ENCODE measurements at places on chromosomes 2 and 18.

DNA sequence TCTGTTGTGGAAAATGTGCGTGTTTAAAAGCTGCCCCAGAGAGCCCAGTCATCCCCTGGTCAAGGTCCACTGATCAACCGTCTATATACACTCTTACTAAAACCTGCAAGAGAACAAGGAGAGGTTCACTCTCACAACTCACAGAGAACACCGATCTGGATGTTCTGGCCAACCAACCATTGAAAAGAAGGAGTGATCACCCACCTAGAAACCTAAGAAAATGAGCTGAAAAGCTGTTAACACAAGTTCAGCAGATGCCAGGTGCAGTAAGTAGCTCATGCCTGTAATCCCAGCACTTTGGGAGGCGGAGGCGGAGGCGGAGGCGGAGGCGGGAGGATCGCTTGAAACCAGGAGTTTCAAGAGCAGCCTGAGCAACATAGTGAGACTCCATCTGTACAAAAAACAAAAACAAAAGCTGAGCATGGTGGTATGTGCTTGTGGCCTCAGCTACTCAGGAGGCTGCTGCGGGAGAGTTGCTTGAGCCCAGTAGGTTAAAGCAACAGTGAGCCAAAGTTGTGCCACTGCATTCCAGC, 14.5 kb downstream of the ATG16L1 start:
- no peak for DNase-seq

- no peak for DNase-seq
Measured at GRCh38 chr2:240453461-240454105, 18.1 kb downstream of the GPC1 start.

- DNase-seq, result no peak
Measured at GRCh38 chr2:241029599-241030332, 31.3 kb downstream of the SNED1 start.

DNA sequence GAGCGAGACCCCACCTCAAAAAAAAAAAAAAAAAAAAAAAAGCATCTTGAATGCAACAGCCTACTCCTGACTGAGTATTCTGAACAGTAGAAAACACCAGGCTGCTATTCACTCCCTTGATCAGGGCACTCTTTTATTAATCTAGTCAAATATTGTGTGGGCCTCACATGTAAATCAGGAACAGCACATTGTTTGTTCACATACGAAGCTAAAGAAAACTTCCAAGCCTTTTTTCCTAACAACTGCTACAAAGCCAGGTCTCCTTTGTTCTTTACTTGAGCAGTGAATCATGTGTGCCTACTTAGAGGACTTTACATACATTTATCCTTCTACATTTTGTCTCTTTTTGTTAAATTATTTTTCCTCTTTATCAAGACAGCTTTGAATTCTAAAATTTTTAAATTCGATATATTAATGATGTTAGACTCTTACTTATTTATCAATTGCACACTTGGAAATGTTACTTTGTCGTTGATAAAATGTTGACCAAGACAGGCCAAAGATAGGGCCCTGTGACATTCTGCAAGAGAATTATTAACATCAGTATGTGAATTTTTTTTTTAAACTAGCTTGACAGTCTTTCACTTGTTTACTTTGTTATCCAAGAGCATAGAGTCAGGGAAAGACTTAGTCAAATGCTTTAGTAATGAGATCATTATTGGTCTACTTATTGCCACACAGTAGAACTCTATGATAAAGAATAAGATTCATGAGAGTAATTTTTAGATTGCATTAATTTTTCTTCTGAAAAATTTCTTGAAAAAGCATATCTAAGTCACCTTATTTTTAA, 13.2 kb downstream of the SPATS2L start:
- DNase-seq, result no peak

DNA sequence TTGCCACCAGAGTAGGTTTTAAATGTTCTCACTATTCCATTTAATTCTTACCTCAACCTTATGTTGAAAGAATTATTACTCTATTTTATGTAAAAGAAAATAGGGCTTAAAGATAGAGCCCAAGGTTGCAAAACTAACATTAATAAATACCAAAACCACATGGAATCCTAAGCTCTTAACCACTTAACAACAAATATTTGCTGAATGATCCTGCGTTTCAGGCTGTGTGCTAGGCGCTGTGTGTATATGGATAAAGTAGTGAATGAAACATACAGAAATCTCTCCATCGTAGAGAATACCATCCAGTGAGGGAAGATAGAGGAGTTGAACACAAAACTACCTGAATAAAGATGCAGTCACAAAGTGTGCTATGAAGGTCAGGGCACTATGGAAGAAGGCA, 485.1 kb downstream of the THSD7B start:
- DNase-seq, result no peak

DNA sequence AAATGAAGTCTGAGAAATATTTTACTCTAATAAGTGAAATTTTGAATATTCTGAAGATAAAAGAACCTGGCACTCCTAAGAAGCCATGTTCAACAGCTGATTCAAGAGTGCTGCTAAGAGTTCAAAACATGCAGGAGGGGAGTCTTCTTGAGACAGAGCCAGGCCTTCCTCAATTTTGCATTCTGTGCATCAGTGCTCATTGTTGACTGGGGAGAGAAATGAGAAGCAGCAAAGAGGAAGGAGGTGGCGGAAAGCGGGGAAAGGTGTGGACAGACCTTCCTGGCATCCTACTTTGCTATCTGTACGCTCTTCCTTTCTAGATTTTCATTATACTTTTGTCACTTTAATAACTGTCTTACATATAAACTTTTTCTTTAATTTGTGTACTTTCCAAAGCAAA, 29.7 kb upstream of the TXNDC2 start:
- no peak for DNase-seq

- no peak for DNase-seq
Measured at GRCh38 chr2:165450156-165450555, 19.3 kb upstream of the CSRNP3 start.

DNA sequence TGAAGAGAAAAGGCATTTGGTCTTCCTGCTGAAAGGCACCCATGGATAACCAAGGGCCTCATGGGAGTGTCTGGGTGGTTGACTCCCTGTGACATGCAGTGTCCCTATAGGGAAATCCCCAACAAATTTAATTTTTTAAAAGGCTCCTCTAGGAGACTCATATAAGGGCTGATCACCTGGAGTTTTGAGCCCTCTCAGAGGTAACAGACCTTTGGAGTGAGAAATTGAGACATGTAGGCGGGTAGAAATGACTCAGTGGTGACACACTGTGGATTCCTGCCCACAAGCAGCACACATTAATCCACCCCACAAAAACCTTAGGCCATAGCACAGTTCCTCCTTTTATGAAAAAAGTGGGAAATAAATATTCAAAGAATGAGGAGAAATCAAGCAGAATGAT, 557.0 kb upstream of the CNTNAP5 start:
- DNase-seq, result no peak

DNA sequence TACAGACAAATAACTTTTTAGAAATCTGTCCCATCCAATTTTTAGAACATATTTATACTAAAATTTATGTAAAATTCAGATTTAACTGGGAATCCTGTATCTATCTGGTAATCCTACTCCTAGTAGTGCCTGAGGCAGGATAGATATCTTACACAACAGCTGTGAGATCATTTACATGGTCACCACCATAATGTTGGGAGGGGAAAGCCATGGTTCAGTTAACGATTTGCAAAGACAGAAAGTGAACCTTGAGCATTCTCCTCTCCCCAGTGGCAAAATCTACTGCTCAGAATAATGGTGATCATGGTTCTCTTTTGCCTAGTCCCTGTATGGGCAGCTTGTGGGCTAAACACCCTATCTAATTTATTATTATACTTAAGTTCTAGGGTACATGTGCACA, 7.7 kb upstream of the TMEM247 start:
- no peak for DNase-seq

GRCh38 chr2:207682557-207682956, 28.9 kb upstream of the CCNYL1 start:
- DNase-seq, result no peak

GRCh38 chr18:48161191-48161910, 230.9 kb upstream of the SMAD2 start:
- peak; percentile 41 for DNase-seq

- DNase-seq, result no peak
Measured at GRCh38 chr2:97735161-97735561, 21.8 kb downstream of the ZAP70 start.

DNA sequence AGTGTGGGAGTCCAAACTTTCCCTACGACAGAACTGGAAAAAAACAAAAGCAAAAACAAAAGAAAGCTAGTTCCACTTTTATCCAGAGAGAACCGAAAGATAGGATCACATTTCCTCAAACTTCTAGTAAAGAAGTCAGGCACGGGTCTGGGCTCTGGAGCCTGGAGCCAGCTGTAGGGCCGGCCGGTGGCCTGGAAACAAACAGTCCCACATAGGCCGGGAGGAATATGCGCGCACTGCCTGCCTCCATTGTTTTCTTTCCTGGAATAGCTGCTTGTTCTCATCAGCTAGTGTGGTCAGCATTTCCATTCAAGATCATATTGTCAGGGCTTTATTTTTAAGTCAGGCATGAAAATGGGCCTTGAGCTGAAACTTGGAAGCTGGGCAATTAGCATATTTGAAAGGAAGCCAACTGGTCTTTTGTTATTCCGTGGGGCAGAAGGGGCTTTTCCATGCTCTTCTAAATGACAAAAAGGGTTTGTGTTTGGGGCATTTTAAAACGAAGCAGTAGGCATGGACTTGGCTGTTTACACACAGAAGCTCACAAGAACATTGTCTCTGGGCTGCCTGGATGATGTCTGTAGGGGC, 58.7 kb upstream of the RFX8 start:
- no peak for DNase-seq

DNA sequence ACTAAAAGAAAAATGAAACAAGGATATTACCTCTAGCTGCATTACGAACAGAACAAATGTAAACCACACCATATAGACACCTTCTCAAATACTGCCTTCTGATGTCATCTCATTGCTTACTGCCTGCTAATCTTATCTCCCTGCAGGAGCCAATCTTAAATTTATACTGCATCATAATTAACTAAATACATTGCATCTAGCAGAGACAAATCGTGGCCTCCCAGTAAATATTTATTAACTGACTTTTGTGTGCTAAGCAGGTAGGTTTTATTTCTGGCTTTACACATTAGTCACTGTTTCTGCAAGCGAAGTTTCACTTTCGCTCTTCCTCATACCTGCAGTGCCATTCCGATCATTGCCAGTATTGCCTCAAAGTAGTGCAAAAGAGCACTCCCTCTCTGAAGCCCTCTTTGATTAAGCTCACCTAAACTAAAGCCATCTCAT, 67.5 kb downstream of the SPATS2L start:
- peak; percentile 86 for DNase-seq

DNA sequence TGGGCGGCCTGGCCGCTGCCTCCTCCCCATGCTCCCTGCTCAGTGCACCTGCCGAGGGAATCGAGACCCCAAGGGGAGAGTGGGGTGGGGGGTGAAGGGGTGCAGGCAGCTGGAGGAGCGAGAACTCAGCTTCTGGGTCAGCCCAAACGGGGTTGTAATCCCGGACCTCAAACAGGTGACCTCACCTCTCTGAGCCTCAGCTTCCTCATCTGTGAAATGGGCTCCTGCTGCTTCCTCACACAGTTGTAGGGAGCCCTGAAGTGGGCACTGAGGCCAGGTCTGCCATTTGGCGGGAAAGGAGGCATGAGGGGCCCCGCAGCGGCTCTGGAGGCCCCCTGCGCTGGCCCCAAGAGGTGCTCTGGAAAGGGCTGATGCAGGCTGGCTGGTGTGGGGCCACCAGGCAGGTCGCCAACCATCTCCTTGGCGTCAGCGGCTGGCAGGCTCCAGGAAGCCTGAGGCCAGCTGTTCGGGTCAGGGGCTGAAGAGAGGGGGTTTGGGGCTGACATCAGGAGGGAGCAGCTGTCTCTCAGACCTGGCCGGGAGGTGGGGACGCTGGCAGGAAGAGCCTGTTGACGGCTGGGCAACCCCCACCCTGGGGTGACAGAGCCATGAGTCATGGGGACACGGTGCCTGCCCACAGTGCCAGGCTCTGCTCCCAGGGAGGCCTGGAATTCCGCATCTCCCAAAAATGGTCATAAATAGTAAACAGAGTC, 4.9 kb downstream of the KLHL30 start:
- DNase-seq, result no peak

DNA sequence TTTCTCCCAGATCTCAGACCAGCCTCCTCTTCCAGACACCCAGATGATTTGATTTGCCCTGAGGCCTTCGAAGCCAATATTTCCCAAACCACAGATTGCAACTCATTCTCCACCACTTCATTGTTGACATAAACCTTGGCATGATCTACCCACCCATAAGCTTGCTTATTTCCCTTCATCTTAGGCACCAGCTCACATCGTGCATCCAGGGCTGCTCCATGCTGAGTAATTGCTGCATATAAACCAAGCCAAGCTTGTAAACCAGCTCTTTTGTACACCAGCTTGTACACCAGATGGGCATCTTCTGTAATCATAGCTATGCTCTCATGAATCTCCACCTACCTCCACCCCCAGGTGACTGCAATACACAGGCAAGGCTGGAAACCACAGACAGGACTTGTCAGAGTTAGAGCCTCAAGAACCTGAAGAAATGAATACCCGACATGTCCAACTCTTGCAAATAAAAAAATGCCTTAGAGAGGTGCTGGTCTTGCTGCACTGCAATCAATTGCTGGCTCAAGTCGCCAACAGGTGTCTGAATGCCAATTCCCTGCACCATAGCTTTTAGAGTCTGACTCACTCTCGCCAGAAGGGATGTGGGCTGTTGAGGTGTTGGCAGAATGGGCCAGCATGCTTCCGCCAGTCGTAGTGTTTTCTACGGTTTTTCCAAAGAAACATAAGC, 31.5 kb downstream of the TRABD2A start:
- peak; percentile 30 for DNase-seq

GRCh38 chr2:15311201-15311907, 249.8 kb downstream of the NBAS start:
- DNase-seq, result peak; percentile 11

DNA sequence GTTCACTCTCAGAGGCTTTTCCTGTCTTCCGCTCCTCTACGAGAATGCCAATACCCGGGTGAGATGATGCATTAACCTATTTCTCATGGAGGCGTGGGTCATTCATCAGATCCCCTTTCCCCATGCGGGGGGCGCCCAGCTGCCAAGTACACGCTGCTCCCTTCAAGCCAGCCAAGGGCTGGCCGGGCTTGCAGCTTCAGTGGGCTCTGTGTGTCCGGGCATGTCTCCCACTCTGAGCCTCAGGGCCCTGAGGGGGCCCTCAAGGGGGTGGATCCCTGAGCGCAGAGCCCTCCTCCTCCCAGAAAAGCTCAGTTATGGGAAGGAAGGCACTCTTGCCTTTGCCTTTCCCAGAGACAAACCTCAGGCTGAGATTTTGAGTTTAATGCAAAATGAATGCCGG, 431.8 kb upstream of the MYT1L start:
- no peak for DNase-seq

DNA sequence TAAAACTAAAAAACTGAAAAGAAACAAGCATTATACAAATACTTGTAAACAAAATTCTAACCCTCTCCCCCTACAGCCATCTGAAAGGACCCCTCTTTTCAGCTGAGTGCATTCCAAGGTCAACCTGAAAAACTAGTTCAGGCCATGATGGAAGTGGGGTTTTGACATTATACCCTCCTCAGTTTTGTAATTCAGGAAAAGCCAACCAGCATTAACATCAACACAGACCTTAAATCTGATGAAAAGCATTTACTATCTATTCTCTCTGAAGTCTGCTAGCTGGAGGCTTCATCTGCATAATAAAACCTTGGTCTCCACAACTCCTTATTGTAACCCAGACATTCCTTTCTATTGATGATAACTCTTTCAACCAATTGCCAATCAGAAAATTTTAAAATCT, 302.2 kb downstream of the CNTNAP5 start:
- no peak for DNase-seq

- DNase-seq, result no peak
Measured at GRCh38 chr2:112648081-112648480, 2.3 kb downstream of the SLC20A1 start.
